ENCODE measurements at places on chromosomes 1 and 21. TPM values are rescaled to one million over a fixed set of nuclear protein-coding genes. Genes with fewer than 3 reads are reported as not detected.

The TAL1 gene
- total RNA-seq: 0.05 TPM

The BARHL2 gene
- not detected for total RNA-seq

The WNT3A gene
- total RNA-seq: not detected

The HCRTR1 gene
- total RNA-seq: not detected

The RNU1-1 gene
- total RNA-seq: 2,403 TPM

The MTARC2 gene
- total RNA-seq: 3.1 TPM

The FMO2 gene
- total RNA-seq: not detected

- no peaks in the 10 kb centered on the region for H3K36me3 ChIP-seq
- no peak overlapping the region for H3K27ac ChIP-seq
- H3K27me3 ChIP-seq: no peaks in the 10 kb centered on the region
These were observed 618 bp downstream of the C1orf226 start for GRCh38 chr1:162381941-162382750.

GRCh38 chr1:155504207-155504606 lies 58.4 kb downstream of the ASH1L start:
- no peaks in the 10 kb centered on the region for H3K27me3 ChIP-seq
- peak overlapping the region; percentile 38 for H3K27ac ChIP-seq
- H3K36me3 ChIP-seq: peaks cover 2% of the 10 kb centered on the region
- no peak overlapping the region for H3K4me3 ChIP-seq

- H3K27me3 ChIP-seq: no peaks in the 10 kb centered on the region
- H3K4me3 ChIP-seq: no peak overlapping the region
- DNase-seq: no peak
These were observed 7.7 kb downstream of the PDZK1IP1 start for GRCh38 chr1:47181955-47182675.

GRCh38 chr1:192378276-192378675 lies 61.5 kb downstream of the RGS21 start:
- H3K4me3 ChIP-seq: no peak overlapping the region
- H3K27ac ChIP-seq: no peak overlapping the region
- DNase-seq: no peak
- H3K36me3 ChIP-seq: no peaks in the 10 kb centered on the region

GRCh38 chr1:214427871-214428277 lies 123.5 kb downstream of the PTPN14 start:
- H3K36me3 ChIP-seq: no peaks in the 10 kb centered on the region
- DNase-seq: peak; percentile 80

- H3K36me3 ChIP-seq: no peaks in the 10 kb centered on the region
- DNase-seq: peak; percentile 42
- H3K4me3 ChIP-seq: no peak overlapping the region
These were observed 61.8 kb upstream of the NBL1 start for GRCh38 chr1:19582318-19582717.

GRCh38 chr1:186806477-186806876 lies 22.3 kb upstream of the PLA2G4A start:
- H3K4me3 ChIP-seq: no peak overlapping the region
- H3K4me1 ChIP-seq: peaks cover 3% of the 10 kb centered on the region
- no peaks in the 10 kb centered on the region for H3K36me3 ChIP-seq
- H3K27me3 ChIP-seq: no peaks in the 10 kb centered on the region

DNA sequence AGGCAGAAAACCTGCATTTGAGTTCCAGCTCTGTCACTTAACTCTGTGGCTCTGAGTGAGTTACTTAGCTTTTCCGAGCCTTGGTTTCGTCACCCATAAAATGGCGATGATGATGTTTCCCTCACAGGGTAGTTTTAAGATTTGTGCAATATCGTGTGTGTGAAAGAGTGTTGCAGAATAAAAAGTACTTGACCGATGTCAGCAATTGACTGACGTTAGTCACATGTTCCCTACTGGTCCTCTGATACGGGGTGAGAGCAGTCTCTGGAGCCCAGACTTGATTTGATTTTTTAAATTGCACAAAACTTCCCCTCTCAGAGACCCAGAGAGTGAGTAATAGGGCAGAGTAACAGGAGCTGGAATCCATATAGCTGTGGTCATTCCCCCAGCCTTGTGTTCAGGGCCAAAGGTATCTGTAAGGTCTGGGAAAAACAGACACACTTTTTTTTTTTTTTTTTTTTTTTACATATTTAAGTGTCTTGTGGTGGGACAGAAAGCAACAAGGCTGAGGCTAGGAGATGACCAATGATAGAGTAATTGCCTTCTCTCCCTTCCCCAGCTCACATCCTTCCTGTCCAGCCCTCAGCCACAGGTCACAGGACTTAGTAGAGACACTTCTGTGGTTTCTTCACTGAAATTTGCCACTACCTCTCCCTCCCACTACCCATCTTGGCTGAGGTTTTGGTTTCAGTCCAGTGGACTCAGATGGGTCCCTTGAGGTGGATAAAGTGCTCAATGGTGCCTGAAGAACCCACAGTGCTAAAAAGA lies 2.0 kb downstream of the FCER1G start:
- peak; percentile 92 for DNase-seq
- H3K4me1 ChIP-seq: peaks cover 21% of the 10 kb centered on the region
- H3K36me3 ChIP-seq: peaks cover 13% of the 10 kb centered on the region
- H3K27ac ChIP-seq: peak overlapping the region; percentile 24
- H3K4me3 ChIP-seq: peak overlapping the region; percentile 8

DNA sequence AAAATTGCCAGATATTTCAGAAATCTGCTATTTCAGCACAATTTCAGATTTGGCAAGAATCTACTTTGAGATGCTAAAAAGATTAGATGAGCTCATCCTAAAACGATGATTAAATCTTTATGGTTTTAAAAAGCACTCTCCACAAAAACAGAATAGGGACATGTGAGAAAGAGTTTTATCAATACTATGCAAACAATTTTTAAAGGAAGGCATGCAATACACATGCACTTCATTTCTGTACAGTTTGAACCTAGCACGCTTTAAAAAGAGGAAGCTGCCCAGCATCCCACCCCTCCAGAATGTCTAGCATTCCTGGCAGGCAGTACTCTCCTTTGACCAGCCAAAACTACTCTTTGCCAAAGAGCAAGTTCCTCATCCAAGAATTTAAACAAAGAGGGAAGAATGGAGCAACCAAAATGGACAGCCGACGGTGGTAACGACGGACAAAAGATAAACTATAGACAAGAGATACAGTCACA lies 1.3 kb downstream of the ARHGAP29 start:
- no peaks in the 10 kb centered on the region for H3K4me1 ChIP-seq
- no peak for DNase-seq
- no peak overlapping the region for H3K4me3 ChIP-seq
- H3K27me3 ChIP-seq: peaks cover 21% of the 10 kb centered on the region
- H3K27ac ChIP-seq: no peak overlapping the region

GRCh38 chr1:88998716-88999115 lies 6.3 kb upstream of the KYAT3 start:
- H3K27ac ChIP-seq: no peak overlapping the region
- peaks cover under 1% of the 10 kb centered on the region for H3K4me1 ChIP-seq
- H3K4me3 ChIP-seq: no peak overlapping the region
- H3K27me3 ChIP-seq: no peaks in the 10 kb centered on the region
- DNase-seq: no peak

DNA sequence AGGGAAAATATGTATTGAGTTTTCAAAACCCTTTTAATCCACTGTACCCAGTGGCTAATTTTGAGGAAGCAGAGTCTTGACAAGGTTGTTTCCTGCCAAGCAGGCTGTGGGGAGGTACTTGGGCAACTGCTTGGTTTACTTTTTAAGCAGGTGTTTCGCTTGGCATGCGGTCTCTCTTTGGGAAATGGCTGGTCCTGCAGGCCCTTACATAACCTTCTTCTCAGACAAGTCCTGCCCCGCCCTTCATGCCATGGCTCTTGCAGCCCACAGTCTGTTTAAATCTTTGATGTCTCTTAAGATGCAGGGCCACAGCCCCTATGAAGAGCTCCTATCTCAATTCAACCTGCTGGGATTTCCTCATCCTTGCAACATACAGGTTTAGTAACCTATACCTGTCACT lies 36.0 kb upstream of the ABCD3 start:
- H3K4me3 ChIP-seq: no peak overlapping the region
- H3K4me1 ChIP-seq: no peaks in the 10 kb centered on the region
- H3K27ac ChIP-seq: no peak overlapping the region
- H3K36me3 ChIP-seq: no peaks in the 10 kb centered on the region
- DNase-seq: no peak
- H3K27me3 ChIP-seq: no peaks in the 10 kb centered on the region

DNA sequence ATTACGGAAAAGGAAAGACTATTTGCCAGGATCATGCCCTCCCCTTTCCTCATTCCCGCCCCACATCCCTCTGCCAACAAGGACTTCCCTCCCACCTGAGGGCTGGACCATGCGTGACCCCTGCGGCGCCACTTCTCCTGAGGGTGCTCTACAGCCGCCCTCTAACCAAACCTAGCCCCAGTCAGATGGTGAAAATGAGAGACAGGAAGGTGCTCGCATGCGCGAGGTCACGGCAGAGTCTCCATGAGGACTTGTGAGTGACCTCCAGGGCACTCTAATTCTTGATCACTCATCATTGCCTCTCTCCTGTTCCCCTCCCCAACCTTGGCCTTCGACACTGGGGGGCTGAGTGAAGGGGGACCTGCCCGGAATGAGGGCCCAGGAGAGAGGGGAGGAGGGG lies 32.1 kb downstream of the TAF5L start:
- no peak for DNase-seq
- H3K4me3 ChIP-seq: no peak overlapping the region
- H3K27ac ChIP-seq: no peak overlapping the region

DNA sequence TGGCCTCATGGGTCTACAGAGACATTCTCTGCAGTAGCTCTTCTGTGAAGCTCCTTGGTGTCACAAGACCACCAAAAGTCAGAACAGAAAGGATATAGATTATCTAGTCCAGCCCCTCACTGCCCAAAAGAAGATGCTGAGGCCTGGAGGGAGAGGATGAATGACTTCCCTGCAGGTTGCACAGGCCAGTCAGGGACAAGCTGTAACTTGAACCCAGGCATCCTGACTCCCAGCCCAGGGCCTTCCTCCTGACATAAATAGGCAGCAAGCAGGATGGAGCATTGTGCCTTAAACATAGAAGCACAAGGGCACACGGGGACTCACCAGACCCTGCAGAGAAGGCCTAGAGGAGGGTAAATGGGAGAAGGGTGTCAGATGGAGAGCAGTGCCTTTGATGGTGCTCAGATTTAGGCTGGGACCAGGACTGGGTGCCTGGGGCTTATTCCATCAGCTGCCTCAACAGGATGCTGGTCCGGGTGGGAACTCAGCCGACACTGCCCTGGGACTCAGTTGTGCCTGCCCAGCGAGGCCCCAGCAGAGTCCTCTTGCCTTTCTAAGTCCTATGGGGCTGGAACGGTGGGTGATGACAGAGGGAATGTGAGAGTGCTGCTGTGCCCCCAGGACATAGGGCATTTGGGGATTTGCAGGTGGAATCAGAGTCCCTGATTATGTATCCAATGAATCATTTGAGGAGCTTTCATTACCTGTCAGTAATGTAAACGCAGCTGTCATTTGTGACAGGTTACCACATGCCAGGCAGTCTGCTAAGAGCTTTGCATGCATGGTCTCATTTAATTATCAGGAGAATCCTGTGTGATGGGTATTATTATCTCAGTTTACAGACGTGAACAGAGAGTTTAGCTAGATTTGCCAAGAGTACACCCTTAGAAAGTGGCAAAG lies 13.2 kb downstream of the S100A7A start:
- no peaks in the 10 kb centered on the region for H3K27me3 ChIP-seq
- no peak overlapping the region for H3K27ac ChIP-seq
- DNase-seq: no peak
- H3K36me3 ChIP-seq: no peaks in the 10 kb centered on the region
- no peaks in the 10 kb centered on the region for H3K4me1 ChIP-seq
- H3K4me3 ChIP-seq: no peak overlapping the region

DNA sequence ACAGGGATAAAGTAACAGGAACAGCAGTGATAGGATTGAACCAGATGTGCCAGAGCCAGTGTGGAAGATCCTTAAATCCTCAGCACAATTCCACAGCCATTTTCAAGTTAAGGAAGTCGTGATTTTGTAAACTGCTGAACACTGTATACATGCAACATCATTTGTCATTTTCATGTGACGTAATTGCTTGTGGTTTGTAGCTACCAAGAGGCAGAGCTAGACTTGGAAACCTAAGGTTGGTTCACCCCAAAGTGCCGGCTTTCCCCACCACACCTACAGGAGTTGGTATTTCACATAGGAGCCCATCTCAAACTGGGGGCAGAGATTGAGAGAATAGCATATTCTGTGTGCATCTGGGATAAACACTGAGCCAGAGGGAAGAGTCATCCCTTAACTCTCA lies 113.9 kb downstream of the CAPN8 start:
- no peak overlapping the region for H3K27ac ChIP-seq
- H3K36me3 ChIP-seq: no peaks in the 10 kb centered on the region
- no peak overlapping the region for H3K4me3 ChIP-seq
- no peak for DNase-seq

DNA sequence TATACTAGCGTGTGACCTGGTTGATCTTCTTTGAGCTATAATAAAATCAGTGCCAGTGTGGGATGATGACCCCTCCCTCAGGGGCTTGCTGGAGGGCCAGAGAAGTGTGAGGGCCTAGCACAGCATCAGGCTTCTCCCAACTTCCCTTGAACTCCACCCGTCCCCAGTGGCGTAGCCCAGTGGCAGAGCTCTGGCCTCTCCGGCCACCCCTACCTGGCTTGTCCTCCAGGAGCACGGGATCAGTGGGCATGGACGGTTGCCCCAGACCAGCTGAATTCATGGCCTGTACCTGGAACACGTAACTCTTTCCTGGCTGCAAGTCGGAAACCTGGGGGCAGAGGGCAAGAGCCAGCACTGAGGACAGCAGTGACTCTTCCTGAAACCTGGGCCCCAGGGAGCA lies 36.0 kb downstream of the MYOM3 start:
- H3K4me1 ChIP-seq: no peaks in the 10 kb centered on the region
- H3K27me3 ChIP-seq: peaks cover 6% of the 10 kb centered on the region
- H3K36me3 ChIP-seq: no peaks in the 10 kb centered on the region
- DNase-seq: no peak

GRCh38 chr1:83816836-83817235 lies 182.1 kb downstream of the TTLL7 start:
- H3K27me3 ChIP-seq: no peaks in the 10 kb centered on the region
- DNase-seq: no peak
- H3K4me1 ChIP-seq: no peaks in the 10 kb centered on the region

- no peak for DNase-seq
- peaks cover 14% of the 10 kb centered on the region for H3K4me1 ChIP-seq
- H3K27ac ChIP-seq: no peak overlapping the region
- H3K36me3 ChIP-seq: peaks cover 35% of the 10 kb centered on the region
These were observed 3.3 kb upstream of the CCDC28B start for GRCh38 chr1:32197074-32197473.

All from GM12878 (cell line).